Foreskin melanocyte (primary cell): ENCODE measurements at places on chromosomes 2 and 18.

DNA sequence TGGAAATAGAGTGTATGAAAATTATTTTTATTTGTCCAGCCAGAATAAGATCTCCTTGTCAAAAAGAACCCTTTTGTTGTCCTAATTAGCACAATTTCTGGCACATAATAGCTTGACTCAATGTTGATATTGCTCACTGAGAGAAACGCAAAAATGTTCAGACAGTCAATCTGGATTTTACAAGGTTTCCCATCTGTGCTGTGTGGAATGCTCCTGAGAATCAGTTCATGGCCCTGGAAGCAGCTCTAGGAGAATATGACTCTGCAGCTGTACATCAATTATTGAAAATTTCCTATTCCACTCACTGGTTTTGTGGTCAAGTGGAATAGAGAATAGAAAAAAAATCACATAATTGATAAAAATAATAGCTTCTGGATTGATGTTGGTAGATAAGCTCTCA is 1582.9 kb upstream of the NXPH2 start:
- no peak for DNase-seq

GRCh38 chr2:168753765-168754329 is 48.6 kb upstream of the NOSTRIN start:
- no peak for DNase-seq

GRCh38 chr2:121297217-121297830 is 12.3 kb upstream of the TFCP2L1 start:
- peak; percentile 8 for DNase-seq

GRCh38 chr2:6958616-6959235 is 41.5 kb downstream of the RNF144A start:
- DNase-seq = no peak

DNA sequence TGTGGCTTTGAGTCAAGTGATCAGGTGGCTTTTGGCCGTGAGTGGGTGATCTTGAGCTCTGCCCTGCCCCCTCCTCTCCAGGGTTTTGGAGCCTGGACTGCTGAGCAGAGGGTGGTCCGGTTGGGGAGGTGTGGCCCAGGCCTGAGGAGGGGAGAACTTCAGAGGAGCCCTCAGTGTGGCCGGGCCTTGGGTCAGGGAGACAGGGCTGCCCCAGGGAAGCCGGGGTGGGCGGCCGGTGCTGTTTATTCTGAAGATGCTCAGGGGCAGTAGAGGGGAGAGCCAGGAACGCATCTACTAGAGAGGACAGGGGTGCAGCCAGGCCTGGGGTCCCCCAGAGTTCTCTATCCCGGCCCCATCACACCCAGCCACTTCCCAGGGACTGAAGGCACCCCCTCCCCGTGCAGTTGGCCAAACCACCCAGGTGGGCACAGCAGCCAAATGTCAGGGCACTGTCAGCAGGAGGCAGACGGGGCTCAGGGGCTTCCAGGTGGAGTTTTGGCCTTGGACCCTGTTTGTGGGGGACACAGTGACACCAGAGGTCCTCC is 963 bp downstream of the ERFE start:
- DNase-seq = no peak

DNA sequence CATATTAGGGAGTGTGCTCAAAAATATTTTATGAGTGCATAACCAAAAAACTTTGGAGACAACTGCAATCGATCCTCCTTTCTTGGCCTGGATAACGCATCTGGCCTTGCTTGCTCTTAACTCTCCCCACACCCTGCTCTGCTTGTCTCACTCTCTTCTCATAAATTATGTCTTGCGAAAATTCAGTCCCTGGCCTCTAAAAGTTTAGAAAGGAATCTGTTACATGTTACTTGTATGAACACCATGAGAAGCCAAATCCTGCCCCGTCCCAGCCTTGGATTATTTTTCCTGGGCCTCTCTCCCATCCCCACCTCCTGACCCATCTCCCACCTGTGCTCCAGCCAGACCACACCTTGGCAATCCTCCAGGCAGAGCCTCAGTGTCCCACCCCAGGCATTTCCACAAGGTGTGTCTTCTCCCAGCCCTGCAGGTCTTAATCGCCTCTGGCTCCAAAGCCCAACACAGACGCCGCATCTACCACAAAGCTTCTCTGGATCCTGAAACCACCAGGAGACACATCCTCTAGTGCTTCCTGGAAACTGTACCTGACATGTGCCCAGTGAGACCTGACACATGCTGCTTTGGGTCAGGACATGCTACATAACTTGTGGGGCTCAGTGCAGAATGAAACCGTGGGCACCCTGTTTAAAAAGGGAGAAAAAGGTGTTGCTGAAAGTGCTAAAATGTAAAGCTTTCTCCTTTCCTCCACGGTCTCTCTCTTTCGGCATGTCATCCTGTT is 99.6 kb upstream of the ST3GAL5 start:
- DNase-seq = no peak

DNA sequence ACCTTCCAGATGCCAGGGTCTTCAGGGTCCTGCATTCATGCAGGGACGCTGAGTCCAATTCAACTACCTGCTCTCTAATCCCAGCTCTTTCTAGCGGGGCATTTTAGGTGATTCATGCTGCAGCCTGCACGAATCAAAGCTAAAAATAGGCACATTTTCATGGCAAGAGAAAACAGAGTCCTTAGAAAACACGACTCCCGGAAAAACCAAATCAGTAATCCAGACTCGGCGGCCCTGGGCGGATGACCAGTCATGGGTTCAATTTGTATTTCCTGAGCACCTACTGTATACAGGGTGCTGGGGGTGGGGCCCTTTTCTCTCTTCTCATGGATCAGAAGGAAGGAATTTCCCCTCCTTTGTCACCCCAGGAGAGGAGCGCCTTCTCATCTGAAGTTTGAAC is 64.4 kb downstream of the LONRF2 start:
- no peak for DNase-seq

DNA sequence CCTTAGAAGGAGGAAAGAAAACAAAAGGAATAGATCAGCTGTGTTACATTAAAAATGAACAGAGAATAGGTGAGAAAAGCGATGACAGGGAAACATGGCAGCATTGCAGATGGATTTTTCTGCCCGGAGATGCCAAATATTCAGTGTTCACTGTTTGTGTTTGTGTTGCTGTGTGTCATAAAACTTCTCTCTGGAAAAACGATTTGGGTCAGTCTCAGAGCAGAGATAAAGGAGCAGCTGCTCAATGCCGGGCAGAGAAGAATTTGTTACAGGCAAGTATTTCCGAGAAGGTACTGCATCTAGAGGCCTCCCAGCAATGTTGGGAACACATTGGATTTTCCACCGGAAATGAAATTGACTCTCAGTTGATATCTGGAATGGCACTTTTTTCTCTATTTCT is 156.4 kb upstream of the KLHL14 start:
- no peak for DNase-seq

DNA sequence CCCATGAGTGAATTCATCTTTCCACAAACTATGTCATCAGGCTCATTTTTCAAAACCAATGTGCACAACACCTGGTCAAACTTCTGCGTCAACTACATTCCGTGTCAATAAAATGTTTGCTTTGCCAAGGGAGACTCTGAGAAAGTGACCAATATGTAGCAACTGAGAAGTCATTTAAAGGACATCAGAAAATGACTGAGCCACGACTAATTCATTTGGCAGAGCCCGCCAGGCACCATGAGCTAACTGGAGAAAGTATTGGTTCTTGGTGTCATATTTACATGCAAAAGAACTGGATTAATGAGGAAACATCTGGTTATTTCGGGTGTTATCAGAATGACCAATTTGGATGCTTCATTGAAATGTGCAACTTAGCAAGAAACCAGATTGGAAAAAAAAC is 7.2 kb downstream of the RND3 start:
- no peak for DNase-seq

DNA sequence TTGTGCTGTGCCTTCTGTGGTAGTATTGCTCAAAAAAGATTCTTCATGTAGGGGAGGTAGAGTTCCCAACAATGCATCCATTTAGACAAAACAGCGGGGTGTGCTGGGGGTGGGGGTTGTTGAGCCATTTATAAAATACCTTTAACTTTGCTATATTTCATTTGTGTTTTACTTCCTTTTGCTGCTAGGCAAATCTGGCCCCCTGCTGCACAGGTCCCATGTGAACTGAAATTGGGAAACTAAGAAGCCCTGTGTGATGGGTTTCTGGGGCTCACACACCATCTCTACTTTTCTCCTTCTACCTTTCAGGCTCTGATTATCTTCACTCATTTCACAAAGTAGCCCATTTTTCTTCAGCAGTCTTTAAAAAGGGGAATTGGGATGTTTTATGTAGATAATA is 52.7 kb upstream of the ITGA4 start:
- DNase-seq = no peak

GRCh38 chr2:159976527-159977160 is 85.8 kb downstream of the PLA2R1 start:
- DNase-seq = no peak

DNA sequence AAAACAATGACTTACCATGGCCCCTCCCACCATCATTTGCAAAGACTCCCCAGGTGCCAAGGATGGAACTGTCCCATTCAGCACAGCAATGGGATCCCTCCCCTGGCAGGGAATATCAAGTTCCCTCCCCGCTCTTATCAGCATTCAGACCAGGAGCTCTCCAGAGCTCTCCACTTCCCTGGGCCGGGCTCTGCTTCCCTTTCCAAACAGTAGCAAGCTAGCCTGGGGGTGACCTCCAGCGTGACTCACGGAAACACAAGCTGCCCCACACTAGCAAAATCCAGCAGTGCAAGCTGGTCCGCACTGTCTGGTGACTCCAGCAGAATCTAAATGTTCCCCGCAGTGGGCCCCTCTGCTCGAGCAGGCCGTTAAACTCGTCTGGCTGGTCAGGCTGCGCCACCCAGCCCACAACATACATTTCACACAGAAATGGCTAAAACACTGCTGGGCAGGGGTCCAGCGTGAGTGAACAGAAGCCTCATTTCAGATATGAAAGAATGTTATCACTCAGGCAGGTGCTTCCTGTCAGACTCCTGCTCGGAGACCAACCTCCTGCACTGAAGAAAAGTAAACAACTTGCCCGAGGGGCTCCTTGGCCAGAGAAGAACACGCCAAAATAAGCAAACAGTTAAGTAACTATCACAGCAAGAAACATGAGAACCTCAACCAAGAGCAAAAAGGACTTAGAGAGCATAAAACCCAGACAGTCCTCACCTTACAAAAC is 33.9 kb downstream of the STAT1 start:
- DNase-seq = no peak

GRCh38 chr2:109120166-109120565 is 8.8 kb upstream of the SH3RF3 start:
- DNase-seq = no peak

DNA sequence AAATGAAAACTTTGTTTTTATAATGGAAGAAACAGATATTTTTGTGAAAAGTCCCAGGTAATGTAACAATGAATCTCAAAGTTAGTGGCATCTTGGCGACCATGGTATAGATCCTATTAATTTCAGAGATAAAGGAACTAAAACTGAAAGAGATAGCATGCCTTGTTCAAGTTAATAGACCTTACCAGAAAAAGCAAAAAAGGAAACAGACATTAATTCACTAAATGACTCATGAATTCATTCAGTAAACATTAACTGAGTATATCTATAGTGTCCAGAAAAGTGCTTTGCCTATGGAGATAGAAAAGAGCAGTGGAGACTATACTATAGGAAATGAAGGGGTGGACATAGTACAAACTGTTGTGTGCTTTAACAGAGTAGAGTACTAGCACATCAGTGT is 763.3 kb downstream of the TRIB2 start:
- no peak for DNase-seq

- no peak for DNase-seq
Observed at GRCh38 chr2:84912984-84913383, 7.5 kb downstream of the TMSB10 start.

DNA sequence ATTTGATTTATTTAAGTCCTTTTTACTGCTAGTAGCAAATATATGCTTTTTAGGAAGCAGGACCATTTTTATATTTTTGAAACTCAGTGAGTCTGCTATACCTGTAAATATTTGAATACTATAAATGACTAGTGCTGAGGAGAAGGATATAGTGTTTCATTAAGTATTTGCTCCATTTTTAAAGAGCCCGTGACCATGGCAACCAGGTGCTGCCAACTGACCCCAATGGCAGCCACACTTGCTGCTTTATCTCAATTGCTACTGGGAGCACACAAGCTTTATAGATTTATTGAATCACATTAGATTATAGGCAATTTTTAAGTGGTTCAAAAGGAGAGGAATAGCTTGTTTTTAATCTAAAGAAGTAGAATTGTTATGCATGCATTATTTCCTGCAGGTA is 142.0 kb downstream of the SCG2 start:
- no peak for DNase-seq

GRCh38 chr2:112275887-112276773 is 733 bp downstream of the ZC3H6 start:
- DNase-seq = peak; percentile 46
